Epithelial cell of alveolus of lung (primary cell): ENCODE measurements at places on chromosomes 12 and 14. TPM values are rescaled to one million over a fixed set of nuclear protein-coding genes. Genes with fewer than 3 reads are reported as not detected.

CCDC177 gene
- under 0.01 and 0.16 TPM in 2 replicates for total RNA-seq

DNAJC22 gene
- 9.7 and 21.5 TPM in 2 replicates for total RNA-seq

CMAS gene
- 19.2 and 28.3 TPM in 2 replicates for total RNA-seq

RNASE1 gene
- total RNA-seq = 1.7 and 4.1 TPM in 2 replicates

COPZ1 gene
- 132 and 144 TPM in 2 replicates for total RNA-seq

CLECL1 gene
- not detected in 2 replicates for total RNA-seq

ACSM4 gene
- total RNA-seq = not detected in 2 replicates

TCL1B gene
- not detected in 2 replicates for total RNA-seq

CIDEB gene
- total RNA-seq = 0.16 and 1.9 TPM in 2 replicates

FAIM2 gene
- 3.5 and 15.8 TPM in 2 replicates for total RNA-seq
